Bronchial epithelial cell (primary cell): ENCODE measurements at places on chromosomes 12 and 14. TPM values are rescaled to one million over a fixed set of nuclear protein-coding genes. Genes with fewer than 3 reads are reported as not detected.

GRCh38 chr12:46043972-46044520, 53.7 kb upstream of the SCAF11 start:
- no peak for DNase-seq

DNA sequence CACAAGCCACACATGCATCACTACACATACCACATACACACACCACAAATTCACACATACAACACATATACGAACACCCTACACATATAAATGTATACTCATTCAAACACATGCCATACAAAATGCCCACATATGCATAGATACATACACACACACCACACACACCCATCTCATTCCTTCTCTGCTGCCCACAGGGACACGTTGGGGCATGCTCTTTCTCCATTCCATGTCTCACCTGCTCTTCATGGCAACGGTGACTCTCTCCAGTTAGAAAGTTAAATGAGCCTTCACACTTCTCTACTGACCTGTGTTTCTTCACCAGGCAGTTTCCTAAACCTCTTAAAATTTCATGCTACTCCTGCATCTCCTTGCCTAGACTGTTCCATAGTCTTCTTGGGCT, 1194.8 kb downstream of the BCL11B start:
- peak; percentile 95 for DNase-seq

GRCh38 chr14:44963775-44964380, 1.9 kb downstream of the TOGARAM1 start:
- no peak for DNase-seq

DNA sequence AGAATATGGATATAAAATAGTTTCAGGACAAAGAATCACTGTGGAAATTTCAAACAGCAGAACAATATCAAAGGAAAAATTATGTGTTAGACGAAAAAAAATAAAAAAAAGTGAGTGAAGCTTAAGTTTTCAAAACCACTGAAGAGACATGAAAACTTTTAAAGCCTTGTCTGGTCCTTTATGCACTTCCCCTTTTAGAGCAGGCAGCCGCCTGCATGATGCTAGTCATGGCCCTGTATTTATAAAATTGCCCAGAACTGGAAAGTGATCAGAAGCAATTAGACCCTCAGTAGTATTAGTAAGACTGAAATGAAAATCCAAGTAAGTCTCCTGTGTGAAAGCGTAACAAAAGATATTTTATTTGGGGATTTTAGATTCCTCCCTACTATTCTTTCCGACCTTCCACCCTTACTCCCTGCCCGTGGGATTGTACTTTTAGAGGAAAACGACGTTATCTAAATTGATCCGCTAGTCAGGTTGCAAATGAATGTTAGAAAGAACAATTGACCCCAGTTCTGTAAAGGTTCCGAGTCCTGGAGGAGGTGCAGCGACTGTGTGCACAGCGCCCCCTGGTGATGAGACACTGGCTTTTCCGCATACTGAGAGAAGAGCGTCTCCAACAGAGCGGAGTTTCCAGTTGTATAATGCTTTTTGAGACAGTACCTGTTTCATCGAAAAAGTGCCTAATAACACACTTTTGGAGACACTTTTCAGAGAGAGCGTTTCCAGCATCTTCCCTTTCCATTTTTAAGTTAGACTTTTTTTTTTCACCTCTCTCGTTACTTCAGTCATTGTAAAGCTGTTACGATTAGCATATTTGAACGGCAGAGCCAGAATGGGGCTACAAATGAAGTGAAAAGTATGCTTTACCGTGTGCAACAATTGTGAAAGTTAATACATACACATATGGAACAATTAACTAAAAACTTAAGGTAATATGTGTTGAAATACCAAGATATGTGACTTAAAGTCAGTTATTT, 12.4 kb downstream of the MGST1 start:
- DNase-seq, result peak; percentile 24

KRT6A gene
- 13,929 and 17,192 TPM in 2 replicates for total RNA-seq

FGFR1OP2 gene
- total RNA-seq, result 39.2 and 50.5 TPM in 2 replicates

ADAMTS20 gene
- total RNA-seq, result not detected in 2 replicates
